ENCODE measurements at places on chromosomes 16 and 17. TPM values are rescaled to one million over a fixed set of nuclear protein-coding genes. Genes with fewer than 3 reads are reported as not detected.

NTN3 gene
- total RNA-seq: not detected

CIAO2B gene
- 60.6 TPM for total RNA-seq

STH gene
- not detected for total RNA-seq

ABCA6 gene
- 1.4 TPM for total RNA-seq

TP53TG3F gene
- total RNA-seq: not detected

CIITA gene
- total RNA-seq: 738 TPM

KRT40 gene
- total RNA-seq: not detected

C1QL1 gene
- not detected for total RNA-seq

CCDC92B gene
- total RNA-seq: not detected

ACSM5 gene
- total RNA-seq: not detected

TIGD7 gene
- 15.7 TPM for total RNA-seq

CHD9NB gene
- total RNA-seq: not detected

TLCD2 gene
- total RNA-seq: not detected

KRT16 gene
- not detected for total RNA-seq

GPR142 gene
- not detected for total RNA-seq

CACNA1H gene
- 0.07 TPM for total RNA-seq

CCT6B gene
- total RNA-seq: 2.6 TPM

MPP3 gene
- not detected for total RNA-seq

FBXW10B gene
- total RNA-seq: 0.76 TPM

All from B cell (primary cell).